ENCODE measurements at places on chromosomes 12 and 14. TPM values are rescaled to one million over a fixed set of nuclear protein-coding genes. Genes with fewer than 3 reads are reported as not detected.

MYH6 gene
- not detected for total RNA-seq

DNA sequence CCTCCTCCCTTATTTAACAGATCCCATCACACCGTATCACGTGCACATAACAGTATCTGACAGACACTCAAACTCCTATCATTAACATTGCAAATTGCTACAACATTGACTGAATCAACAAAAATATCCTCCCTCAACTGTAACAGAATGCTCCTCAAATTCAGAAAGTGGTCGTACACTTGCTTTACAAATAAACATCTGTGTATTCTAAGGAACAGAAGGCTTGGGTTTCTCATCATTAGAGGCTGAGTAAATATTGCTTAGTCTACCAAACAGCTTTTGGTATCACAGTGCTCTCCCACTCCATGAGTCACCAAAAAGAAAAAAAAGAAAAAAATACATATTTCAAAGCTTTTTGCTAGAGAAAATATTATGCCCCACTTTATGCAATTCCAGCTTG is 23.9 kb downstream of the FERMT2 start:
- DNase-seq: no peak

- DNase-seq: no peak
Observed at GRCh38 chr12:66852091-66852490, 173.2 kb upstream of the GRIP1 start.

DNA sequence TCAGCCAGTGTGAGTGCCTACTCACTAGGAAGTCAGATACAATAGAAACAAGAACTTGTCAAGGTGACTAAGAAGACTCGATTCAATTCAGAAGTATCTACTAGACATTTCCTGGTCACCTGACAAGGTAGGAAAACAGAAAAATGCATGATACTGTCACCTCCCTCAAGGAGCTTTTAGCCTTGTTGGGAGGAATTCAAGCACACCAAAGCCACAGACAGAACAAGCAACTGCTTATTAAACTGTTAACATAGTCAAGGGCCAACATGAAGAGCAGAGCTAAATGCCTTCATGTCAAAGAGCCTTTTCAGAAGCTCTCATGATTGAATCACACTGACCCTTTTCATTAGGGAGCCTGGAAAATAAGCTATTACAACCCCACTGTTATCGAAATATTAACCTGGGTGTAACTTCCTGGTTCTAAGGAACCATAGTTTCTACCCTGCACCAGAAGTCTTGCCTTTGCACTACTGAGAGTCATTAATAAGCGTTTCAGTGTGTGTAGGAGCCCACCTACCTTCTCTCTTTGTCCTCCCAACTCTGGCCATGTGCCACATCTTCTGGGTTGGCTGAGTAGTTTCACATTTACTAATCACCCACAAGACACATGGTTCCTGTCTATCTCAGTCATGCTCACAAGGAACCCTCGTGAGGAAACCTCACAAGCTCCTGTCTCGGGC is 31.0 kb upstream of the LGALS3 start:
- peak; percentile 13 for DNase-seq

- no peak for DNase-seq
Observed at GRCh38 chr12:132724506-132725241, 14.0 kb downstream of the PGAM5 start.

DNA sequence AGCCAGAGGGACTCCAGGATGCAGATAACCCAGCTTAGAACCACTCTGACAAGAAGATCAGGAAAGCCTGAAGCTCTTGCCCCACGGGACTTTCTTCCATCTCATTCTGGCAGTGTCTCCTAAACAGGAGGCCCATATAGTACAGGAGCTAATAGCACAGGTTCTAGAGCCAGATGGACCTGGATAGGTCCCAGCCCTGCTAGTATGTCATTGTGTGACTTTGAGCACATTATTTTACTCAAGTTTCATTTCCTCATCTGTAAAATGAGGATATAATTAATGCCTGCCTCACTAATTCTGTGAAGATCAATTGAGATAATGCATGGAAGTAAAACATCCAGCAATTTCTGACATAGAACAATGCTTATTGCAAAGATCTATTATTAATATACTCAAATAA is 66.5 kb upstream of the GZMB start:
- no peak for DNase-seq

DNA sequence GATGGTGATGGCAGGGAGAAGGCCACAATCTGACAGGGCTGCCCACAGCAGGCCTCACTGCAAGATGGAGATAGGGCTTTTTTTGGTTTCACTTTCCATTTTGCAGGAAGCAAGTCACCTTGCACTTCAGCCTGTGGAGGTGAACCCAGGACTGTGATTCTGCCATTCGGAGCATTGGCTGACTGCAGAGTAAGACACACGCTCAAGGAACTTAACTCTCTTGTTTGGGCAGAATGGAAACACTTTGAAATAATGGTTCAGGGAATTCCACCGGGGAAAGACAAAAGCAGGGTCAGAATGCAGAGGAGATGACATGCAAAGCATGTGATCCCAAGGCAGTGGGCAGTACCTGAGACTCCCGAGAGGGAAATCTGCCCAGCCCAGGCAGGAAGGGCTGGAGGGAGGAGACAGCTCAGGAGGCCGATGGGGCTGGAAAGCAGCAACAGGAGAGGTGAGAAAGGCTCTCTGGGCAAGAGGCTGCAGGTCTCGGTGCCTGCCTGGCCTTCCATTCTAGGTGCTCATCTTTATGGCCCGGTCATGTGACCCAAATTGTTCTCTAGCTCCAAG is 58.7 kb upstream of the PRMT8 start:
- no peak for DNase-seq

DNA sequence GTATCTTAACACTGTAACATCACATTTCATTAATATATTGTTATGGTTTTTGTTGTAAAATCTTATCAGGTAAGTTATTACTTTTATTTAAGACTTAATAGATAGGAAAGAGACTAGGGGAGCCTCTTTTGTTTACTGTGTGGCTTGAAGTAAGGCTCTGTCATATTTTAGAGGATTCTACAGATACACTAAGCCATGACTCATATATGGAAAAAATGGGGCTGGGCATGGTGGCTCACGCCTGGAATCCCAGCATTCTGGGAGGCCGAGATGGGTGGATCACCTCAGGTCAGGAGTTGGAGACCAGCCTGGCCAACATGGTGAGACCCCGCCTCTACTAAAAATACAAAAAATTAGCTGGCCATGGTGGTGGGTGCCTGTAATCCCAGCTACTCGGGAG is 23.6 kb upstream of the NPFF start:
- DNase-seq: no peak

- no peak for DNase-seq
Observed at GRCh38 chr14:71115821-71116567, 208.7 kb downstream of the PCNX1 start.

AVPR1A gene
- not detected for total RNA-seq

DNA sequence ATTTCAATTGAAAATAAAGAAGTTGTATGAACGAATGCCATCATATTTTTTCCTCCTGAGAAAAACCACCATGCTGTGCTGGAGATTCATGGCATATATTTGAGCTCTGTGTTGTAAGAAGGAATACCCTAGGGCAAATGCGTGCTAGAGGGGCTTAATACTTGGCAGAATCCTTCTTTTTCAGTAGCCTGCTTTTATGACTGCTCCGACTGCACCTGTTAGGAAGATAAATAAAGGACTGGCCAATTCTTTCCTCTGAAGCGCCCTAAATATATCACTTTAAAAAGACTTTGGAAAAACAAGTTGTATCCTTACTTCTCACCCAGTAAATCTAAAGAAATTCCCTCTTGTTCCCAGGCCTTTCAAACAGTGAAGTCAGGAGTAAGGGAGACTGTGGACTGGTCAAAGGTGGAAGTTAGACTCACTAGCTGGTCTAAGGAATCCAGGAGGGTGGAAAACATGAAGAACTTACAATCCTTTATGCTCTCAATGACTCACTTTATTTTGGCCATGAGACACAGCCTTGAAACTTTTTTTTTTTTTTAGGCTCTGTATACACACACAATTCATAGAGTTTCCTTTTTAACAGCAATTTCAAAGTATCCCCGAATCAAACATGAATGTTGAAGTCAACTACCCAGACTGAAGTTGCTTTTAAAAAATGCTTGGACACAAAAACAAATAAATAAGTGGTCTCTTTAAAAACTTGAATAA is 5.2 kb downstream of the MYBPC1 start:
- DNase-seq: no peak

TAS2R13 gene
- total RNA-seq: 0.26 TPM

- no peak for DNase-seq
Observed at GRCh38 chr14:21647380-21647779, 6.3 kb upstream of the OR4E2 start.

DNA sequence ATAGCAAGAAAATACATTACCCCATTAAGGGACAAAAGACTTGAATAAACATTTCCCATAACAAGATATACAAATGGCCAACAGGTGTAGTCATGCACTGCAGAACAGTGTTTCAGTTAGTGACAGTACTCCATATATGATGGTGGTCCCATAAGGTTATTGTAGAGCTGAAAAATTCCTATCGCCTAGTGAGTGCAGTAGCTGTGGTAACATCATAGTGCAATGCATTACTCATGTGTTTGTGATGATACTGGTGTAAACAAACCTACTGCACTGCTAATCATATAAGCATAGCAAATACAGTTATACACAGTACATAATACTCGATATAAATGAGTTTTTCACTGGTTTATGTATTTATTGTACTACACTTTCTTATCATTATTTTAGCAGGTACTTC is 168.7 kb downstream of the C12orf75 start:
- no peak for DNase-seq

CEBPE gene
- total RNA-seq: not detected

DNA sequence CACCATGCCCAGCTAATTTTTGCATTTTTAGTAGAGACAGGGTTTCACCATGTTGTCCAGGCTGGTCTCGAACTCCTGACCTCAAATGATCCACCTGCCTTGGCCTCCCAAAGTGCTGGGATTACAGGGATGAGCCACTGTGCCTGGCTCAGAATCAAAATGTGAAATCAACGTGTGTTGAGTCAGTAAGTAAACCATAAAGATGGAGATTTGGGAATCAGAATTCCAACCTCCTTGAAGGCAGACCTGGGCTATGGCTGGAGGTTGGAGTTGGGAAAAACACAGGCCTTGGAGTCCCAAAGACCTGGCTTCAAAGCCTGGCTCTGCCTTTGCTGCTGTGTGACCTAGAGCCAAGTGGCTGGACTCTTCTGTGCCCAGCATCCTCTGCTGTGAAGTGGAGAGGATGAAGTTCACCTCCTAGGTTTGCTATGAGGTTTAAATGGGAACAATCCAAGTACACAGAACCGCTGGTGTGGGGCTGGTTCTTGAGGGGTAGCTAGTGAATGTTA is 10.2 kb downstream of the ALDH2 start:
- DNase-seq: no peak

GRCh38 chr12:805022-805632 is 52.7 kb downstream of the WNK1 start:
- DNase-seq: no peak

GRCh38 chr12:120109570-120110267 is 6.8 kb downstream of the RAB35 start:
- DNase-seq: no peak

ANGEL1 gene
- total RNA-seq: 17.3 TPM

ADGRD1 gene
- total RNA-seq: 0.45 TPM

MGST1 gene
- total RNA-seq: 0.94 TPM

DNA sequence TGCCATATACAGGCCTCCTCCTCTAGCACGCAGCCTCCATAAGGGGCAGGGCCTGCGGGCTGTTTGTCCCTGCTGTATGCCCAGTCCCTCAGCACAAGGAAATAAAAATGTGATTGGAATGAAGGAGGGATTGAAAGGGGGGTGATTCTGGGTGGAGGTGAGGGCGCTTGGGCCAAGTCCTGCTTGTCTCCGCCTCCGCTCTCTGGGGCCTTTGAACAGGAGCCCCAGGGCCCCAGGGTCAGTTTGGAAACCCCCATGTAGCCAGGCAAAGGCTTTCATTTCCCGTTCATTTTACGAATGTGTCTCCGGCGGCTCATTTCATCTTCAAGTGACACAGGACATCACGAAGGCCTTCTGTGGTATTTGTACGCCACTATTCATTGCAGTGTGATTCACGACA is 4.5 kb upstream of the CACNA2D4 start:
- no peak for DNase-seq

DNA sequence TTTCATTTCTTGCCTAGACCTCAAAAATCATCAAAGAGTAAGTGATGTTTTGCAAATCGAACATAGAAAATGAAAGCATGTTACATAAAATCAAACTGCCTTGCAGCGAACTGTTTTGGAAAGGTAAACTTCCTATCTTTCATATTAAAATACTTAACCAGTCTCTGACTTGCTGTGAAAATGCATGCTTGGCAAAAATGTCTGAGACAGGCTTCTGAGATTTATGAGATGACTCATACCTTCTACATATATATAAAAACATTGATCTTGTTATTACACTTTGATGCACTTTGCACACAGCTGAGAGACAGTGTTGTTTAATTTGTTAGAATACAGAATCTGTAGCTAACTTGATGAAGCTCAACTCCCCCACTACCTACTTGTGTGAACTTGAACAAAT is 179.1 kb downstream of the KITLG start:
- DNase-seq: no peak

DPY19L2 gene
- total RNA-seq: 1.5 TPM

DNA sequence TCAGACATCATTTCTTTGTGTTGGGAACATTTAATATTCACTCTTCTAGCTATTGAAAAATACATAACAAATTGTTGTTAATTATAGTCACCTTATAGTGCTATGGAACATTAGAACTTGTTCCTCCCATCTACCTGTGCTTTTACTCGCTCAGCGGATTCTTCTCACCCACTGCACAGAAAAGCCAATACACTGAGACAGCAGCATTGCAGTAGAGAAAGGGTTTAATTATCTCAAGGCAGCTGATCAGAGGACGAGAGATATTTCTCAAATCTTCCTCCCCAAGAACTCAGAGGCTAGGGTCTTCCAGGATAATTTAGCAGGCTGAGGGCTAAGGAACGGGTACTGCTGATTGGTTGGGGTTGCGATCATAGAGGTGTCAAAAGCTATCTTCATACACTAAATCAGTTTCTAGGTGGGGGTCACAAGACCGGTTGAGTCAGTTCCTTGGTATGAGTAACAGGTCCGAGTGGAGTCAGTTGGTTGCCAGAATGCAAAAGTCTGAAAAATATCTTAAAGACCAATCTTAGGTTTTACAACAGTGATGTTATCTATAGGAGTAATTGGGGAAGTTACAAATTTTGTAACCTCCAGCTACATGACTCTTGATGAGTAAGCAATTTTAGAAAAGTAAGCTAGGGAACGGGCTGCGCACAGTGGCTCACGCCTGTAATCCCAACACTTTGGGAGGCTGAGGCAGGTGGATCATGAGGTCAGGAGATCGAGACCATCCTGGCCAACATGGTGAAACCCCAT is 173.1 kb downstream of the FBXL14 start:
- DNase-seq: no peak

GRCh38 chr12:132284827-132285741 is 44.3 kb downstream of the GALNT9 start:
- DNase-seq: no peak

TBX3 gene
- total RNA-seq: 0.24 TPM

GRCh38 chr12:100895192-100895591 is 100.6 kb downstream of the ANO4 start:
- no peak for DNase-seq

- DNase-seq: peak; percentile 88
Observed at GRCh38 chr14:23057757-23058653, 685 bp upstream of the CDH24 start.

GRCh38 chr12:10196210-10196609 is 16.5 kb upstream of the GABARAPL1 start:
- DNase-seq: no peak
